ENCODE measurements at places on chromosomes 7 and 10. TPM values are rescaled to one million over a fixed set of nuclear protein-coding genes. Genes with fewer than 3 reads are reported as not detected.

LRRD1 gene
- total RNA-seq: not detected

GRID2IP gene
- total RNA-seq: 0.49 TPM

TAS2R41 gene
- total RNA-seq: not detected

HOGA1 gene
- 1.1 TPM for total RNA-seq

FOXI2 gene
- not detected for total RNA-seq

GRCh38 chr7:92782236-92782635, 54.1 kb downstream of the CDK6 start:
- DNase-seq: no peak

DNA sequence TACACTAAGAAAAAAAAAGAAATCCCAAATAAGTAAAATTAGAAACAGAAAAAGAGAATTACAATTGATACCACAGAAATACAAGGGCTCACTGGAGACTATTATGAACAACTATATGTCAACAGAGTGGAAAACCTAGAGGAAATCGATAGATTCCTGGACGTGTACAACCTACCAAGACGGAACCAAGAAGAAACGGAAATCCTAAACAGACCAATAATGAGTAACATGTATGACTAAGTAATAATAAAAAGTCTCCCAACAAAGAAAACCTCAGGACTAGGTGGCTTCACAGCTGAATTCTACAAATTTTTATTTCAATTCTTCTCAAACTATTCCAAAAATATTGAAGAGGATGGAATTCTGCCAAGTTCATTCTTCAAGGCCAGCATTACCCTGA, 13.9 kb downstream of the DIP2C start:
- no peak for DNase-seq

DNA sequence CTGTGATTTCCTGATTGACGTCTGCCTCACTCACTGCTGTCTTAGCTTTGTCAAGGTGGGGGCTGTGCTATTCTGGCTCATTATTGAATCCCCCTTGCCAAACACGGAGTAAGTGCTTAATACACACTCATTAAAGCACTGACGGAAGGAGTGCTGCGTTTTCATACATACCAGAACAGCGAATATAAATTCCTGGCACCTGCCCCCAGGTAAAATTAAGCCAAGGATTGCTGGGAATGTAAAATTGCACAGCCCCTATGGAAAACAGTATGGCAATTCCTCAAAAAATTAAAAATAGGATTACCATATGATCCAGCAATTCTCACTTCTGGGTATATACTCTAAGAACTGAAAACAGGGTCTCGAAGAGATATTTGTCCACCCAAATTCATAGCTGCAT, 6.6 kb downstream of the KLRG2 start:
- DNase-seq: no peak

- no peak for DNase-seq
These were observed 11.8 kb downstream of the CPED1 start for GRCh38 chr7:121000081-121000983.

DNA sequence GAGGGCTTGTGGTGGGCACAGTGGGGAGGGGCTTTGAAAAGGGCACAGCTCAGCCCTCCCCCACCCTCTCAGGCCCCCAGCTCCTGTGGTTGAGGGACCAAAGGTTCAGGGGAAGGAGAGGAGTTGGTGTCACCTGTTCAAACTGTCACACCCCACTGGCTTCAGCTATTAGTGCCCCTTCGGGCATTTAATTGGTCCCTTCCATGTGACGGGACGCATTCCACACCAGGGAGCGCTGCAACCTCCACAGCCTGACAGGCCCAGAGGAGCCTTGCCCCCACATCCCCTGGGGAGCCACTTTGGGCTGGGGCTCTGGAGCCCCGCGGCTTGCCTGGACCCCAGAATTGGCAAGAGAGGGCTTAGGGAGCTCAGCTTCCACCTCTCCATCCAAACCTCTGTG, 75.7 kb downstream of the C10orf105 start:
- no peak for DNase-seq

DNA sequence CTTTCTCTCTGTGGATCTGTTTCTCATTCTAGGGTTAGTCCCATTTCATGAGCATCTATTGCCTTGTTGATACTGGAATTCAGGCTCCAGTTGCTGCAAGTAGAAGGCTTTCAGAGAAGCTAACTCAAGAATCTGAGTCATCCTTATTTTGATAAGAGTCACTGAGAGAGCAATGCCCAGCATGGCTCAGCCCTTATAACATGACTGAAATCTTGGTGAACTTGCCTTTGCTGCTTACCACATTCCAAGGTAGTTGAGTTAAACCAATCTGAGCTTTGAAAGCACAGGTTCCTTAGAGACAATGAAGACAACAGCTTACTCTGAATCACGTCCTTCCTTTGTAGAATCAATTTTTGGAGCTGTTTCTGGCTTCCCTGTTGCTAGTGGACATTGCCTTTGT, 53.6 kb upstream of the CHCHD3 start:
- DNase-seq: no peak

GRCh38 chr7:123209786-123210185, 10.0 kb upstream of the SLC13A1 start:
- no peak for DNase-seq

DNA sequence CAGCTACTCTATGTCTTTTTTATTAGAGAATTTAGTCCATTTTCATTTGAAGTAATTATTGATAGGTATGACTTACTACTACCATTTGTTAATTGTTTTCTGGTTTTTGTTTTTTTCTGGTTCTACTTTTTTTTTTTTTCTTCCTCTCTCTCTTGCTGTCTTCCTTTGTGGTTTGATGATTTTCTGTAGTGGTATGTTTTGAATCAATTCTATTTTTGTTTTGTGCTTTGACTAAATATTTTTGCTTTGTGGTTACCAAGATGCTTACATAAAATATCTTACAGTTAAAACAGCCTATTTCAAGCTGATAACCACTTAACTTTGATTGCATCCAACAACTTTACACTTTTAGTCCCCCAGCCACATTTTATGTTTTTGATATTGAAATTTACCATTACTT, 3.3 kb upstream of the OR2F2 start:
- DNase-seq: no peak

Data from upper lobe of left lung (tissue), 6 donors.